Smooth muscle cell of trachea (primary cell): ENCODE measurements at places on chromosomes 5 and 9. TPM values are rescaled to one million over a fixed set of nuclear protein-coding genes. Genes with fewer than 3 reads are reported as not detected.

Gene PCDHGB2
- 5.1 TPM in 2 replicates for total RNA-seq

Gene FOXD4L4
- 0.17 and 0.29 TPM in 2 replicates for total RNA-seq

Gene SH3RF2
- total RNA-seq = 1.0 and 1.2 TPM in 2 replicates

Gene PGM5
- total RNA-seq = 88.8 and 110 TPM in 2 replicates

Gene PRPF4
- 26.6 and 31.0 TPM in 2 replicates for total RNA-seq

Gene BSPRY
- total RNA-seq = not detected in 2 replicates

Gene GARIN3
- total RNA-seq = not detected in 2 replicates

Gene SIGMAR1
- 71.1 and 88.0 TPM in 2 replicates for total RNA-seq

Gene NDST1
- 63.0 and 103 TPM in 2 replicates for total RNA-seq

Gene FBP2
- total RNA-seq = not detected in 2 replicates

Gene IFNK
- not detected in 2 replicates for total RNA-seq

Gene SLC36A2
- not detected in 2 replicates for total RNA-seq

Gene LURAP1L
- 41.6 and 63.7 TPM in 2 replicates for total RNA-seq

Gene MTAP
- 30.5 and 33.7 TPM in 2 replicates for total RNA-seq

Gene SHISAL2B
- not detected in 2 replicates for total RNA-seq

Gene PKD2L2
- not detected in 2 replicates for total RNA-seq

Gene PDE6A
- not detected in 2 replicates for total RNA-seq

Gene SLCO6A1
- total RNA-seq = not detected in 2 replicates

Gene TRUB2
- total RNA-seq = 13.7 and 19.5 TPM in 2 replicates

Gene ADAMTSL2
- under 0.01 and 0.15 TPM in 2 replicates for total RNA-seq

Gene SVEP1
- 30.8 and 150 TPM in 2 replicates for total RNA-seq

Gene TRPM6
- total RNA-seq = under 0.01 TPM in 2 replicates

Gene ACOT12
- 1.6 and 2.2 TPM in 2 replicates for total RNA-seq

Gene RNF130
- total RNA-seq = 21.5 and 57.2 TPM in 2 replicates

Gene SPATA31D4
- total RNA-seq = not detected in 2 replicates

Gene EDIL3
- total RNA-seq = 23.9 and 40.4 TPM in 2 replicates

Gene SLC4A9
- total RNA-seq = not detected in 2 replicates

Gene CDKN2A
- total RNA-seq = 32.0 and 39.5 TPM in 2 replicates

Gene SPATA31A3
- not detected in 2 replicates for total RNA-seq

Gene LIFR
- total RNA-seq = 23.4 and 29.8 TPM in 2 replicates

Gene NTNG2
- total RNA-seq = 2.0 and 4.8 TPM in 2 replicates

Gene UGT3A2
- not detected in 2 replicates for total RNA-seq
